ENCODE measurements at places on chromosomes 11 and 22. TPM values are rescaled to one million over a fixed set of nuclear protein-coding genes. Genes with fewer than 3 reads are reported as not detected.

DNA sequence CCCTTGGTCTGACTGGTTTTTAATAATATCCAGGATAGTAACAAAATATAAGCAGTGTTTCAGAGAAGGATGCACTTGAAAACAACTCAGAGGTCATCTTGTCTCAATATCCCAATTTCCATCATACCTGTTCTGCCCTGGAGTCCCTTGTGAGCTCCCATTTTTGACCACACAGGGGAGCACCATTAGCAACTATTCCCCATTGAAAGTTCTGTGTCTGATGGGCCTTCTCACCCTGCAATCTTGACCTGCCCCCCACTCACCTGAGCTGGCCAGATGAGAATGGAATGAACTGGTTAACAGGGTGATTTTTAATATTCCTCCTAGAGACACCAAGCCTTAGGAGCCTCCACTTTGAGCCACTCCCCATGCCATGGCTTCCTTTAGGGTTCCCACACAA is 3.8 kb upstream of the CAPN5 start:
- DNase-seq, result no peak

- no peak for DNase-seq
Observed at GRCh38 chr11:44601471-44602370, 36.3 kb downstream of the CD82 start.

DNA sequence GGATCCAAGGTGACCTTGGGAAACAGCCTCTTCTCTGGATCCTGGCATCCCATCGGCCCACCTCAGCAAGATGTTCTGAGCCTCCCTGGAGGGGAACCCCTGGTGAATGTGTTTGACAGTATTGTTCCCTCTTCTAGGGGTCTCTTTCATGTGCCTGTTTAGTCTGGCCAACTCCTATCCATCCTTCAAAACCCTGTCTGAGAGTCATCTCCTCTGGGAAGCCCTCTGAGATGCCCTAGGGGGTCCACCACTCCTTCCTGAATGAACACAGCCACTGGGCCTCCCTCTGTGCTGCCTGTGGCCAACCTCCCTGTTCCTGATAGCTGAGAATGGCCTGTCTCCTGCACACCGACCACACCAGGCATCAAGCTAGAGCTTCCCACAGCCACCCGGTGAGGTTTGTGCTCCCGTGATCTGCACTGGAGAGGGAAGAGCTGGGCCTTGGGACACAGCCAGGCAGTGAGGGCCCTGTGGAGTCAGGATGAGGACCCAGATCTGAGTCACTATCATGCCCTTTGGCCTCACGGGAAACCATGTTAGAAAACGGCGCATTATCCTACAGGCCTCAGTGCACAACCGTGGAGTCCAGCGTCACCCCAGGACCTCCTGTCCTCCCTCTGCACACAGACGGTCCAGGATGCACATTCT is 8.8 kb downstream of the WNT7B start:
- no peak for DNase-seq

DNA sequence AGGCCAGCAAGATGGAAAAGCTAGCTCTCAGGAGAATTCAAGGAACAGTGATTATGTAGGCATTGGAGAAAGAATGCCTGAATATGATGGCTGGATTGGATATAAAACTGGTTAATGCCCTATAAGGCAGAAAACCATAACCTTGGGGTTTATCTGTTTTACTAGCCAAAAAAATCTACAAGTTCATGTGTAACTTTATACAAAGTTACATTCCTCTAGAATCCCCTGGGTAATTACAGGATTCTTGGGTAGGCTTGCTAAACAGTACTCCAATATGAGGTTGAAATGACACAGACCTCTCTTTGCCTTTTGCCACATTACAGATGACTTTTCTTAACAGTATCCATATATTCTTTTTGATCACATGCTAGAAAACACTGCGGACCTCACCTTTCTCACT is 26.0 kb downstream of the TSPAN18 start:
- no peak for DNase-seq

DNA sequence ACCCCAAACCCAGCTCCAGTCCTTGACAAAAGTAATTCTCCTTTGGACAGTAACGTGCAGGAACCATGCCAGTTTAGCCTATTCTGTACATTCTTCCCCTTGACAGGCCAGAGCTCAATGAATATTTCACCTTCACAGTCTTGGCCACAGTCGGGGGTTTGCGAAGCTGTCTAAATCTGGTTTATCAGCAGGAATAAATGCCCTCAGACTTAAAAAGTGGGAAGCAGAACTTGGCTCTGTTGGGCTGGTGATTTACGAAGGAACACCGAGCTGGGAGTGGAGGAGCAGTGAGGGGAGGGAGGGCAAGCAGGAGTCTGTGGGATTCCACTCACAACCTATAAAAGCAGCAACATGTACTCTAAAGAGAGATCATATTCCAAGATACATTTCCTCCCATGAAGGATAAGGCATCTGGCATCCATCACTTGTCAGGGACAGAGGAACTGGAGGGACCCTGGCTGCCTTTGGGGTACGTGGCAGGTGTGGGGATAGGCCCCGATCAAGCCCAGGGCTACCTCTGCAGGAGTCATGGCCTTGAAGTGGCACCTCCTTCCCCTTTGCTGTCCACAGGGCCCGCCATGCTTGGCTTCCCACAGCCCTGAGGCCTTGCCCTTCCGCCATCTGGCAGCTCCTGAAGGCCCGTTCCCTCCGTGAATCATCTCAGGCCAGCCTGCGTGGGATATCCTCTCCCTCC is 154.3 kb downstream of the ADAMTS15 start:
- no peak for DNase-seq

- DNase-seq, result no peak
Observed at GRCh38 chr11:104073950-104074705, 37.7 kb downstream of the DDI1 start.

GRCh38 chr11:9179141-9179540 is 86.0 kb downstream of the DENND5A start:
- no peak for DNase-seq

- DNase-seq, result no peak
Observed at GRCh38 chr11:128552783-128553661, 34.3 kb downstream of the ETS1 start.

- no peak for DNase-seq
Observed at GRCh38 chr11:115924744-115925567, 420.7 kb upstream of the CADM1 start.

GRCh38 chr22:49193348-49193747 is 634.3 kb downstream of the BRD1 start:
- no peak for DNase-seq

DNA sequence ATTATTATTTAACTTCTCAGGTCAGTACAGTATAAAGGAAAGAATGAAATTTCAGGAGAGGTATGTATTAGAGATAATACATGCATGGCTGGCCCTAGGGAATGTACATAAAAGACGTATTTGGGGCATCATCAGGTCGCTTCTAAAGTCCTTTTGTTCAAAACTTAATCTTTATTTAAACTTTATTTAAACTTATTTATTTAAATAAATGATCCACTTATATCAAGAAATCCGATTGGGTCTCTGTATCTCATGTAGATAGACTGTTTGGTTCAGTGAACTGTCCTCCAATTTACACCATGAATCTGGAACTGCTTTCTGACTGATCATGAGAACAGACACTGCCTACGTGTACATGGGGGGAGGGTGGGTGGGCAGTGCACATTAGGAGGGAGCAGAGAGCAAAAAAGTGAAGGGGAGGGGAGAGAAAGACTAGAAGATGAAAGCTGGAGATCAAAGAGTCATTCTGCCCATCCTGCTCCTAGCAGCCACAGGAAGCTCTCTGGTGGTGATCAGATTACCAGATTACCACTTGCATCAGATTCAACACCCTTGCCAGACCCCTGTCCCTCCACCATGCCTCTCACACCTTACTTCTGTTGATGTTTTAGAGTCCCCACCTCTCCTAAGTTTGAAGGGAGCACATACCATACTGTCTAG is 92.1 kb upstream of the MTMR2 start:
- DNase-seq, result no peak

- no peak for DNase-seq
Observed at GRCh38 chr11:92657226-92657625, 312.2 kb upstream of the MTNR1B start.

GRCh38 chr11:2481253-2481652 is 36.4 kb downstream of the KCNQ1 start:
- DNase-seq, result no peak

GRCh38 chr11:92416971-92417725 is 192.5 kb downstream of the FAT3 start:
- DNase-seq, result no peak

POLD4 gene
- total RNA-seq, result 22.0 TPM

LSP1 gene
- total RNA-seq, result 34.6 TPM

CCDC88B gene
- 96.2 TPM for total RNA-seq

HOATZ gene
- total RNA-seq, result not detected

Data from activated T-cell treated with anti-CD3 and anti-CD28 coated beads, Interleukin-2, amount 50 U/mL, for 4 hours (primary cell).